H1 (cell line): ENCODE measurements at places on chromosomes 3 and 15. TPM values are rescaled to one million over a fixed set of nuclear protein-coding genes. Genes with fewer than 3 reads are reported as not detected.

Gene MESP2
- 0.80 and 1.6 TPM in 2 replicates for polyA plus RNA-seq

Gene CILP
- 0.02 TPM in 1 of 2 replicates, not detected in the other for polyA plus RNA-seq

Gene ZNF717
- 8.6 and 14.2 TPM in 2 replicates for polyA plus RNA-seq

Gene PGBD4
- polyA plus RNA-seq: 0.44 and 0.68 TPM in 2 replicates

Gene TMEM108
- polyA plus RNA-seq: 16.2 and 30.2 TPM in 2 replicates

Gene SLC9C1
- polyA plus RNA-seq: 0.06 and 0.15 TPM in 2 replicates

Gene VWA5B2
- 0.53 and 0.88 TPM in 2 replicates for polyA plus RNA-seq

Gene NAALADL2
- polyA plus RNA-seq: 0.12 and 0.30 TPM in 2 replicates

Gene MESP1
- 0.23 and 0.28 TPM in 2 replicates for polyA plus RNA-seq

Gene SIDT1
- polyA plus RNA-seq: 0.03 and 0.06 TPM in 2 replicates

Gene EHD4
- polyA plus RNA-seq: 17.5 and 19.8 TPM in 2 replicates

Gene CCR8
- 0.33 and 0.35 TPM in 2 replicates for polyA plus RNA-seq

Gene GOLGA8T
- 0.03 and 0.30 TPM in 2 replicates for polyA plus RNA-seq

Gene CHDH
- polyA plus RNA-seq: 4.9 and 7.3 TPM in 2 replicates

Gene NANOGP8
- polyA plus RNA-seq: 14.5 and 23.3 TPM in 2 replicates

Gene BLM
- polyA plus RNA-seq: 10.4 and 15.2 TPM in 2 replicates

Gene C3orf22
- not detected in 2 replicates for polyA plus RNA-seq

Gene TEX55
- not detected in 2 replicates for polyA plus RNA-seq

Gene CD276
- polyA plus RNA-seq: 158 and 190 TPM in 2 replicates

Gene ACOX2
- 7.3 and 9.2 TPM in 2 replicates for polyA plus RNA-seq
